ENCODE measurements at places on chromosomes 7 and 10.

- no peak overlapping the region for H3K27ac ChIP-seq
- H3K27me3 ChIP-seq, result no peaks in the 10 kb centered on the region
- H3K36me3 ChIP-seq, result peaks cover 9% of the 10 kb centered on the region
Observed at GRCh38 chr7:107446531-107446930, 23.3 kb upstream of the GPR22 start.

GRCh38 chr10:131617113-131617858 is 283.5 kb upstream of the PPP2R2D start:
- H3K27ac ChIP-seq, result no peak overlapping the region
- no peaks in the 10 kb centered on the region for H3K36me3 ChIP-seq
- H3K4me3 ChIP-seq, result no peak overlapping the region
- DNase-seq, result no peak
- no peaks in the 10 kb centered on the region for H3K4me1 ChIP-seq

GRCh38 chr7:2663121-2663886 is 24.7 kb upstream of the AMZ1 start:
- no peak for DNase-seq
- H3K4me3 ChIP-seq, result no peak overlapping the region
- peaks cover 4% of the 10 kb centered on the region for H3K27me3 ChIP-seq
- H3K27ac ChIP-seq, result no peak overlapping the region

GRCh38 chr7:149377386-149377785 is 83.5 kb downstream of the ZNF777 start:
- no peak overlapping the region for H3K4me3 ChIP-seq
- H3K4me1 ChIP-seq, result no peaks in the 10 kb centered on the region
- H3K27ac ChIP-seq, result no peak overlapping the region
- no peaks in the 10 kb centered on the region for H3K36me3 ChIP-seq
- H3K27me3 ChIP-seq, result no peaks in the 10 kb centered on the region

GRCh38 chr10:132293201-132293812 is 14.4 kb downstream of the STK32C start:
- H3K27ac ChIP-seq, result no peak overlapping the region
- DNase-seq, result no peak
- H3K27me3 ChIP-seq, result peaks cover 6% of the 10 kb centered on the region
- no peaks in the 10 kb centered on the region for H3K36me3 ChIP-seq

DNA sequence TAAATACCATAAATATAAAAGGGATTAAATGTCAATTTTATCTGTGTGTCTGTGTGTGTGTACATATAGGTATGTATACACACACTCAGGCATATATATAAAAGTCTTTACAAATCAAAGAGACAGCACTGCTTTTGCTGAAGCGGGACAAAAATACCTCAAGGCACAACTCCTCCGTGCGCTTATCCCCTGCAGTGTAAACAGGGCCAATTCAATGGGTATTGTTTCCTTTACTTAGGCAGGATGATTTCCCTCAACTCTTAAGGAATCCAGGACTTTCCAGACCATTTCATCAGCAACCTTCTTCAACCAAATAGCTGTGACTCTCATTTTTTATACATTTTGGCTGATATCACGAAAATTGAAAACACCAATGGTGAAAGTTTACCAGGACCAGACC is 227.7 kb downstream of the CRPPA start:
- H3K27me3 ChIP-seq, result peaks cover 2% of the 10 kb centered on the region
- H3K4me1 ChIP-seq, result no peaks in the 10 kb centered on the region
- DNase-seq, result no peak
- H3K36me3 ChIP-seq, result no peaks in the 10 kb centered on the region

DNA sequence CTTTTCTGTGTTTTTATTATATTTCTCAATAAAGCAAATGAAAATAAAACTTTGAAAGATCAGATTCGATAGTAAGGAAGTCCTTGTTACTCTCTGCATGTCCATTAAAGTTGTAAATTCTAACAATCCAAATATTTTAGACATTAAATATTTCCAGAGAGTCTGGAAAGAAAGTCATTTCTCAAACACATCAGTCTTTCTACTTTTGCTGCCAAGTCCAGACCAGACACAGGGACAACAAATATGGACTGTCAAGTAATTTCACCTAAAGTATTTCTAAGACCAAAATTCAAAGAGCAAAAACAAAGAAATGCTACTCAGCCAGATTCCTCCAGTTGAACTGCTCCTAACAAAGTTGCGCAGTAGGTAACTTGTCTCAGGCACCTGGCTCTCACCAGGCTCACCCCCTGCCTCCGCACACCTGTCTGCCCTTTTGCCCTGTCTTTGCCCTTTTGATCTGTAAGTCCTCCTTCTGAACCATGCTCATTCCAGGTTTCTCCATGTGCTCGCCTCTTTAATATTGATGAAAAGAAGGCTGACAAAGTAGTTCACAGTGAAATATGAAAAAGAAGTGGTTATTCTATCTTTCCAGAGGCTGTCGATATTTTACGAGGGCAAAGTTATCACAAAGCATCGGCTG is 300.5 kb downstream of the C7orf25 start:
- H3K27ac ChIP-seq, result no peak overlapping the region
- no peaks in the 10 kb centered on the region for H3K36me3 ChIP-seq
- peaks cover 9% of the 10 kb centered on the region for H3K27me3 ChIP-seq
- no peak for DNase-seq
- H3K4me1 ChIP-seq, result no peaks in the 10 kb centered on the region
- no peak overlapping the region for H3K4me3 ChIP-seq

DNA sequence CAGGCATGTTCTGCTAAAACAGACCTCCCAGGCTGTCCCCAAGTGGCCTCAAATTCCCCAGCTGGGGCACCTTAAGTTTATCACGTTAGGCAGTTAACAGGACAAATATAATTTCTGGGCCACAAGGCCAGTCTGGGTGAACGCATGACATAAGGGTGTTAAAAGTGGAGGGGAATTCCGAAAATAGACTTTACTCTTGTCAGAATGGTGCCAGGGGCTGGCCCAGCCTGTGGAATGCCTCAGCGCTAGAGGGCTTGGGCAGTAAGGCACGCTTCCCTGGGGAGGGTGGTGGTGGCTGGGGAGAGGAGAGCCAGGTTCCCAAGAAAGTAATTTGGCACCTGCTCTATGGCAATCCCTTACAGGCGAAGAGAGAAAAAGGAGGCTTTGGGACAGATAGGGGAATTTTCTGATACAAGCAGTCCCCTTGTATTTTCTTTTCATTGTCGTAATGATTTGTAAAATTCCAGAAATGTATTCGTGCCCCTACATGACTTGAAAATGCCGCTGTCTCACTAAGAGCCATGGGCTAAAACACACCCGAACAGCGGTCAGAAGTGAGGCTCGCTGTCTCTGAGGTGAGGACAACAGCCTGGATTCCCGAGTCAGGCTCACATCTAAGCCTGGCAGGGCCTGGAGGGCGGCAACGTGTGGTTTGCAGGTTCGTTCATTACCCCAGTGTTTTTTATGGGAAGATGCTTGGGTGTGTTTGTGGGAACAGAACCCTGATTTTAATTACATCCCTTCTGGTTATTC is 463.2 kb upstream of the GALNT17 start:
- no peak overlapping the region for H3K27ac ChIP-seq
- H3K27me3 ChIP-seq, result peaks cover 3% of the 10 kb centered on the region
- H3K4me1 ChIP-seq, result no peaks in the 10 kb centered on the region
- no peak overlapping the region for H3K4me3 ChIP-seq
- no peak for DNase-seq
